ENCODE measurements at places on chromosomes 1 and 21. TPM values are rescaled to one million over a fixed set of nuclear protein-coding genes. Genes with fewer than 3 reads are reported as not detected.

The FAM89A gene
- total RNA-seq: 12.1 TPM

The FCAMR gene
- total RNA-seq: not detected

The GJA4 gene
- total RNA-seq: not detected

The NEK2 gene
- total RNA-seq: 0.26 TPM

The PDE9A gene
- total RNA-seq: 1.8 TPM

The KCNJ6 gene
- total RNA-seq: under 0.01 TPM

The TTC34 gene
- under 0.01 TPM for total RNA-seq

The RHD gene
- not detected for total RNA-seq

The CRP gene
- not detected for total RNA-seq

The GBP6 gene
- total RNA-seq: under 0.01 TPM

The NR0B2 gene
- total RNA-seq: not detected

The TRIM58 gene
- total RNA-seq: 0.50 TPM

The GBP1 gene
- total RNA-seq: 35.7 TPM

The BATF3 gene
- total RNA-seq: 3.3 TPM

The S100A7A gene
- not detected for total RNA-seq

The ARHGAP30 gene
- total RNA-seq: not detected

The DNASE2B gene
- not detected for total RNA-seq

The GCLM gene
- 16.2 TPM for total RNA-seq

The ADAM30 gene
- total RNA-seq: not detected

The UTS2 gene
- total RNA-seq: not detected

The DNALI1 gene
- total RNA-seq: 5.0 TPM

The LCE1B gene
- not detected for total RNA-seq

The HEYL gene
- total RNA-seq: not detected

The CCDC28B gene
- 7.4 TPM for total RNA-seq

The TCHHL1 gene
- not detected for total RNA-seq
